ENCODE measurements at places on chromosomes 4 and X.
A peak's percentile ranks its signal among the peaks of the same experiment; 100 is the strongest.

- no peak for DNase-seq
Observed at GRCh38 chr4:1806596-1807331, 13.7 kb downstream of the FGFR3 start.

DNA sequence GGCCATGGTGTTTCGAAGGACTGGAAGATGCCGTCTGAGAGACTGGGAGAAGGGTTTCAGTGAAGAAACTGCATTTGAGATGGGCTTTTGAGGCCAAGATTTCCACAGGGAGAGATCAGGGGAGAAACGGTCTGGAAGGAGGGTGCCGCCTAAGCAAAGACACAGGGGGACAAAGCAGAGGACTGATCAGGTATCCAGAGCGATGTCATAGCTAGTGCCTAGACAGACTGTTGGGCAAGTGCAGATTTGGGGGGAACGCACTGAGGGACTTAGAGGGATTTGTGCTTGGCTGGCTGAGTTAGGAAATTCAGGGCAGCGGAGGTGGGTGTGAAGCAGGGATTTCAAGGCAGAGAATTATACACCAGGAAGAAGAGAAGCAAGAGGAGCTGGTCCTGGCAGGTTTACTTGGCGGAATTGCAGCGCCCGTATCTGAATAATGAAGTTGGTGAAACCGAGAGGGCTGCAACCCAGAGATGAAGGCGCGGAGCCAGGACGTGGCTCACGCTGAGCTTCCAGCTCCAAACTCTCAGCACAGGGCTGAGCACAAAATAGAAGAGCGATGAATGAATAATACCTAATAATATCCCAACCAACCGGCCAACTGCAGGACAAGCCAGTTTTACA lies 106.9 kb downstream of the MAML3 start:
- no peak for DNase-seq

- DNase-seq: no peak
Observed at GRCh38 chrX:22664826-22665225, 334.9 kb upstream of the DDX53 start.

DNA sequence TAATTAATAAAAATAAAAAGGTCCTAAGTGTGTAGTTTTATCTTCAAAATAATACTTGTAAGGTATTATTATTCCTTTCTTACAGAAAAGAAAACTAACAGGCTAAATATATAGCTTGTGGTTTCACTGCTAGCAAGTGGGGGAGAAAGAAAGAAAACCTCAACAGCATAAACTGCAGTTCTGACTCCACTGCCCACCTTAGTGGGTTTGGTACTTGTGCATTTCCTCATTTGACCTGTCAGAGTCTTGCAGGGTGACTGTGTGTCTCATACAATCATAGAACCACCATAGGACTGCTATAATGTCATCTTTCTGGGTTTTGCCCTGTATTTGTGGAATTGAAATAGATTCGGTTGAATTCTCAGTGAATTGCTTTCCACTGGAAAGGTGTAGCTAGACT lies 94.7 kb upstream of the PUDP start:
- no peak for DNase-seq

DNA sequence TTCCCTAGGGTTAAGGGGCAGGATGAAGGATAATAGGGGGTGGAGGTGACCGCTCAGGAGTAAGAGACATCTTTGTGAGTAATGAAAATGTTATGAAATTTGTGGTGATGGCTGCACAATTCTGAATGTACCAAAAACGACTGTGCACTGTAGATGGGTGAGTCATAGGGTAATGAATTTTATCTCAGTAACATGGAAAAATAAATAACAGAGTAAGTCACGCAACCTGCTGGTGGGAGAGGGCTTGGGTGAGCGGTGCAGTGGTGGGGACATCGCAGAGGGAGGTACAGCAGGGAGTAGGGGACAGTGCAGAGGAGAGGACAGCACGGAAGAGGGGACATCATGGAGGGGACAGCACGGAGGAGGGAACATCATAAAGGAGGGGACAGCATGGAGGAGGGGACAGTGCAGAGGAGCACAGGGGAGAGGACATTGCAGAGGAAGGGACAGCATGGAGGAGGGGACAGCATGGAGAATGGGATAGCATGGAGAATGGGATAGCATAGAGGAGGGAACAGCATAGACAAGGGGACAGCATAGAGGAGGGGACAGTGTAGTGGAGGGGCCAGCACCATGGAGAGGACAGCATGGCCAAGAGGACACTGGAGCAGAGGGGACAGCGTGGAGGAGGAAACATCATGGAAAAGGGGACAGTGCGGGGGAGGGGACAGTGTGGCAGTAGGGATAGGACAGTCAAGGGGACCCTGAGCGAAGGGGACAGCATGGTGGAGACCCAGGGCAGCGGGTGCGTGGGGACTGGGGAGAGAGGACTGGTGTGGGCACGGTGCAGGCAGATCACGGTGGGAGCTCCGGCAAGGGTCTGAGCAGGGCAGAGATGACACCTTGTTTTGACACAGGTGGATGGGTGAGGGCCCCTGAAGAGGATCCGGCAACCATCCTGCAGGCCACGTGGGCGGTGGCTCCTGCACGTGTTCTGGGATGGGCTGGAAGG lies 68.5 kb upstream of the MXD4 start:
- DNase-seq: no peak

- DNase-seq: peak; percentile 33
Observed at GRCh38 chr4:122914292-122914904, 8.0 kb downstream of the NUDT6 start.

- peak; percentile 27 for DNase-seq
Observed at GRCh38 chrX:149286940-149287349, 218.2 kb downstream of the IDS start.

Measured in activated naive CD4-positive, alpha-beta T cell treated with anti-CD3 and anti-CD28 coated beads, Interleukin-2, amount 50 U/mL, for 72 hours (primary cell).